T1000 (cell line): ENCODE measurements at places on chromosomes 4 and X.
A peak's percentile ranks its signal among the peaks of the same experiment; 100 is the strongest.

- DNase-seq = no peak
Observed at GRCh38 chrX:2748171-2748814, 3.5 kb upstream of the XG start.

GRCh38 chrX:125894947-125895346, 271.1 kb downstream of the DCAF12L2 start:
- no peak for DNase-seq

GRCh38 chrX:31334997-31335396, 263.2 kb upstream of the FTHL17 start:
- DNase-seq = no peak

DNA sequence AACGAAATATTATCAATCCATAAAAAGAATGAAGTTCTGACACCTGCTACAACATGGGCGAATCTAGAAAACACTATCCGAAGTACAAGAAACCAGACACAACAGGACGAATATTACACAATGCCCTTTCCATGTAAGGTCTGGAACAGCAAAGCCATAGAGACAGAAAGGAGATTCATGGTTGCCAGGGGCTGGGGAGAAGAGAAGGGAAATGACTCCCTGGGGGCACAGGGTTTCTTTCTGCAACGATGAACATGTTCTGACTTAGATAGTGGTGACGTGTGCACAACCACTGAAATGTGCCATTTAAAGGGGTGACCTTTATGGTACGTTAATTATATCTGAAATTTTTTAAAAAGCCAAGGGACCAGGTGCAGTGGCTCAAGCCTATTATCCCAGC, 28.3 kb downstream of the GPR143 start:
- DNase-seq = no peak

GRCh38 chr4:26204249-26204825, 116.5 kb upstream of the RBPJ start:
- no peak for DNase-seq

DNA sequence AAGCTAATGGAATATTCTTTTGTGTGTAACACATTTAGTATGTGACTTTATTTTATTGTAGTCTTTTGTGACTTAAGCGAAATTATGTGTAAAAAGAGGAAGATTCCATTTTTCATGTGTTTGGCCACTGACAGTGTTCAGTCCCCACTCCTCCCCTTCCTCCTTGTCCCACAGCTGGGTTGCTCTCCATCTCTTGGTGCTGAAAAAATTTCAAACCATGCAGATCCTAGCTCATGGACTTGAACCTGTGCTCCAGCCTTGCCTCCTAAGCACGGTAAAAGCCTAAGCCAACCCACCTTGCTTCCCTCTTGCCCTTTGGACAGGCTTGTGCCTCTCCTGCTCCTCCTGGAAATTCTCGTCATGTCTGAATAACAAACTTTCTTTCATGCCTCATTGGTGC, 2008.5 kb upstream of the TENM3 start:
- no peak for DNase-seq

GRCh38 chr4:183855323-183856190, 49.5 kb upstream of the STOX2 start:
- no peak for DNase-seq

DNA sequence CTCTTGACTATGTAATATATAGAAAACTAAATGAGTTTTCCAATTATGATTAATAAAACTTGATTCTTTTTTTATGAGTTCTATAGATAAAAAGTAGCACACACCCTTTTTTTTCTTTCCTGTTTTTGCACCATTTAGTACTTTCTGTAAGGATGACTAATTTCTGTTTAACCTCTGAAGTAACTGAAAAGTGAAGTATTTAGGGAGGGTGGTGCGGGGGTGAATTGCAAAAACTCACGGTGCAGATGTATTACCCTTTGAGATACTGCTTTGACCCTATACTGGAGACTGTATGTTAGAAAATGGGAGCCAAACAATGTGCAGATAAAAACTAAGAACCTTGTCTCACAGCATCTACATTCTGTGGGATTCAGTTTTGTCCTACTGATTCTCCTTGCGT, 471.6 kb downstream of the DTHD1 start:
- DNase-seq = no peak

DNA sequence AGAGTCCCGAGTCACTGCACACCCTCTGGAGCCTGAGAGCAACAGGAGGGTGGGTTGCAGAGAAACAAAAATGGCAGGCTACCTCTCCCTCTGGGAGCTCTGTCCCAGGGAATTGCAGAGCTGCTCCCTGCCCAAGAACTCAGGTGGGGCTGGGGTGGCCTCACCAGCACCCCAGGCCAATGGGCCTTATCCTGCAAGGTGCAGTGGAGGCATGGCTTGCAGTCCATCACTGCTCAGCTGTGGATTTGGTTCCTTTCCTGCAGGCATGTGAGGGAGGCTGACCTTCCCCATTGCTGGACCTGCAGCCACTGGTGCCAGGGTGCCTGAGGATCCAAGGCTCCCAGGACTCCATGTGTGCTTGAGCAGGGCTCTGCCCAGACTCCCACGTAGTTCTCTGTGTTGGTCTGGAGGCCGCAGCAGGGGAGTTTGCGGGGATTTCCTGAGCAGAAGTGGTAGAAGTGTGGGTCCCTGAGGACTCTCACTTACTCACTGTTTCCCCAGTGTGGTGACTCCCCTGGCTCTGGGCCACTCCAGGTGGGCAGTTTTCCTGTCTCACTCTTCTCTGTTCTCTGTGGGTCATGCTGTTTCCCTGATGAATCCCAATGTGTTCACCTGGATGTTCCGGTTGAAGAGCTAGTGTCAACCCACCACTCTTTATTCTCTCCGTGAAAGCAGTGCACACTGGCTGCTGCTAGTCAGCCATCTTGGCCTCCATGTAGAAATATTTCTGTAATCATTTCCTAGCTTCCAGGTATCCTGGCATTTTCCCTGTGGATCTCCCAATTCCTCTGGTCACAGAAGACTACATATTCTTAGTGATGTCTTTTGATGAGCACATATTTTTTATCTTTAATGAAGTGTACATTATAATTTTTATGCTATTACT, 82.3 kb downstream of the ARHGAP24 start:
- no peak for DNase-seq

- DNase-seq = no peak
Observed at GRCh38 chr4:169649545-169650226, 29.3 kb downstream of the CLCN3 start.

DNA sequence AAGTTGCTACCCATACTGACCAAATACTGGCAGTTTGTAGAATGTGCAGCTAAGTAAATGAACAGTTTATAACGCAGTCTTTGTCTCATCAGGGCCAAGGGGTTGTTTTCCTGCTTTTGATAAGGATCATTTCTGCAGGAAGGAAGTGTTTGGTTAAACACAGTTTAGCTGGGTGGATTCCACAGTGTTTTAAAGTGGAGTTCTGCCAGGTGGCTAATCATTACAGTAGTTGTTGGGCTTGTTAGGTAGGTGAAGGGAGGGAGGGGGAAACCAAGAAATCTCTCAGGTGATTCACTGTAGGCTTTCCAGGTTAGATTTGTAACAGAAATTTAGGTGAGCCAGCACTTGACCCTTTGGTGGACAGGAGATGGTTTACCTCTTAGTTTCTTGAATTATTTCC, 58.1 kb downstream of the FNIP2 start:
- DNase-seq = no peak

GRCh38 chr4:19047279-19047880, 1025.8 kb upstream of the LCORL start:
- DNase-seq = no peak

DNA sequence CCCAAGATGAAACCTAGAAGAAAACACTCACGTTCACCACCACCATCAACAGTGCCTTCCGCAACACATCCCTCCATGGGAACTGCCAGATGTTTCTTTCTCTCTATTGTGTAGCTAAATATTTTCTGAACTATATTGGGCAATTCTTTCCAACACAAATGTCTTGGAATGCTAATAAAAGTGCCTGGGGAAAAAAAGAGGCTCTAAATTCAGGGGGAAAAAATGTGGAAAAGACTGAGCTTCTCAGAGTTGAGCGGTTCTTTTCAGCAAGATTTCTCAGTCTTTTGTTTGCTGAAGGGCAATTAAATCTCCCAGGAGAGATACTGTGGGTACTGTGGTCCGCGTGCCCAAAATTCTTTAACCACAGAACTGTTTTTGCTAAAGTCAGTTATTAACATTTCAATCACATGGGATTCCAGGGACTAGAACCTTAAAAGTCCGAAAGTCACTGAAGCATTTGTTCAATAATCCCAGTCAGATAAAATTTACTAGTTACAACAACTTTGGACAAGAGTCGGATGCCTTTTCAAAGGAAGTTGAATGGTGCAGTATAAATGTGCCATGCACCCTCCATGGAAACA, 51.9 kb upstream of the DHRSX start:
- DNase-seq = peak; percentile 42

- DNase-seq = no peak
Observed at GRCh38 chr4:146407257-146407656, 114.5 kb downstream of the SLC10A7 start.
